Choroid plexus epithelial cell (primary cell): ENCODE measurements at places on chromosomes 3 and 15.

DNA sequence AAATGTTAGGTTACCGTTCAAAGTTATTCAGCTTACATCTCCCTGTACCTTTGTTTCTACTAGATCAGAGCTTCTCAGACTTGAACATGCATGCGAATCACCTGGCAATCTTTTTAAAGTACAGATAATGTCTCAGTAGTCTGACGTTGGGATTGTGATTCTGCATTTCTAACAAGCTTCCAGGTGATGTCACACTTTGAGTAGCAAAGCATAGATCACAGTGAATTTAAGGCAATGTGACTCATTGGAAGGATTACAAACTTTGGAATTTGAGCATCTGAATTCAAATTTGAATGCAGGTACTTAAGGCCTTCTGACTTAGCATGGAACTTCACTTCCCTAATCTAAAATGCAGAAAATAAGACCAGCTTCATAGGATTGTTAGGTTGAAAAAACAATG lies 10.8 kb upstream of the ZMAT3 start:
- DNase-seq, result no peak

DNA sequence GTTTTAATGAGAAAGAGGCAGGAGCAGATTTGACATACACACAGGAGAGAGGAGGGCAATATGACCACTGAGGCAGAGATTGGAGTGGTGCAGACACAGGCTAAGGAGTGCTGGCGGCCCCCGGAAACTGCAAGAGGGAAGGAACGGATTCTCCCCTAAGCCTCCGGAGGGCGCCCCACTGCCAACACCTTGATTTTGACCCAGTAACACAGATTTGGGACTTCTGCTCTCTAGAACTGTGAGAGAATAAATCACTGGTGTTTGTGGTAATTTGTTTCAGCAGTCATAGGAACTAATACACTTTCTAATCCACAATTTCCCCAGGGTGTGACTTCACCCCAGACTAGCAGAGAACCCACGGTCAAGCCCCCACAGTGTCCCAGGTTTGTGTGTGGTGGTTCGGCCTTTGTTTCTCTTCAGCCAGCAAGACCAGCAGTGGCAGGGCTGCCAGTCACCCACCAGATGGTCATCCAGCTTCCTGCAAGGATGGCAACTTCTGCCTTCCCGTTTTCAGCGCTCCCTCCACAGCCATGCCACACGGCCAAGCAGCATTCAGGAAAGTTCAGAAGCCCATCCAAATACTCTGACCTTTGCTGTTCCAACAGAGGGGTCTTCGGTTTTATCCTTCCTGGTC lies 23.6 kb upstream of the TSPAN3 start:
- DNase-seq, result no peak

GRCh38 chr3:35648347-35648746 lies 9.0 kb downstream of the ARPP21 start:
- peak; percentile 59 for DNase-seq

GRCh38 chr15:25910832-25911231 lies 47.7 kb upstream of the ATP10A start:
- no peak for DNase-seq

GRCh38 chr15:31964586-31965307 lies 65.6 kb upstream of the CHRNA7 start:
- DNase-seq, result no peak

DNA sequence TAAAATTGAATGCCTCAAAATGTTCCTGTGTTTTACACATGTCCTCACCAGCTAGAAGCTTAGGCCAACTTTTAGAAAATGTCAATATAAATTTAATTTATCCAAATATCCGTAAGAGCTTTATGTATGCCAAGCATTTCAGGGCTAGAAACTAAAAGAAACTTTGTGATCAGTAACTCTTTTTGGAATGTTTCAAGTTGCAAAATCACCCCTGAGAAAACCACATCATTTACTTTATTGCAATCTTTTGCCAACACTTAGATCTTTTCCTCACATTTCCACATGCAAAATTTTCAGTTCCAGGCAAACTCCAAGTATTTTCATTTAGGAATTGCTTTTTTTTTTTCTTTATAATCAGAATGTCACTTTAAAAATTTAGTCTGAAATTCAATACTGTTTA lies 20.1 kb upstream of the IGF1R start:
- DNase-seq, result no peak

DNA sequence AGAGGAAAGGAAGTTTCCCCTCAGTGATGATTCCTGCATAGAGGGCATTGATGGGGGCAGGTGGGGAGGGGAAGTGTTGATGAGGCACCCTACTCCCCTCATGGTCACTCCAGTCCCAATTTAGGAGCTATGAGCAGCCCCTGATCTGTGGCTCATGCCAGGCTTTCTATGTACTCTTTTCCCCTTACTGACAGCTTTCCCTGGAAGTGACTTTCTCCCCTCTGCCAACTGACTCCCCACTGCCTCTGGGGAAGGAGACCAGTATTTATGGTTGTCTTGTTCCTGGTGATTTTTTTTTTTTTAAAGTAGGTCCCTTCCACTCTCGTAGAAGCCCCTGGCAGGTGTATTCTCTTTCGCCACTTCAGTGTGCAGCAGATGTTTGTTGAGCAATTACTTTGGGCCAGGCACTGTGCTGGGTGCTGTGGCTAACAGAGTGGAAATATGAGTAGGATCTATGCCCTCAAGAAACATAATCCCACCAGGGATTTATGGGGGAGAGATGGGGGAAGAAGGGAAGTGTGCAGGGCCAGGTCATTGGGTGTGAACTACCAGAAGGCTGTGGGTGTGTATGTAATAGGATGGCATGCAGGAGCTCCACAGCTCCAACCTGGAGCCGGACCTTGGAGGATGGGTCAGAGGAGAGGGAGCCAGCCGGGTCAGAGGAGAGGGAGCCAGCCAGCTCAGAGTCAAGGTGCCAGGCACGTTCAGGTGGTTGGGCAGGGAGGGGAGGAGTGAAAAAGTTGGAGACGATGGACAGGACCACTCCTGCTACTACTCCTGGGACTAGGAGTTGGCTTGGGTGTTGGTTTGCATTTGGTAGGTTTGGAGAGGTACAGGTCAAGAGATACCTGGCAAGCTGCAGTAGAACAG lies 3.5 kb downstream of the SMAD6 start:
- DNase-seq, result no peak

- DNase-seq, result no peak
Measured at GRCh38 chr15:82646250-82647044, 716 bp downstream of the CPEB1 start.

DNA sequence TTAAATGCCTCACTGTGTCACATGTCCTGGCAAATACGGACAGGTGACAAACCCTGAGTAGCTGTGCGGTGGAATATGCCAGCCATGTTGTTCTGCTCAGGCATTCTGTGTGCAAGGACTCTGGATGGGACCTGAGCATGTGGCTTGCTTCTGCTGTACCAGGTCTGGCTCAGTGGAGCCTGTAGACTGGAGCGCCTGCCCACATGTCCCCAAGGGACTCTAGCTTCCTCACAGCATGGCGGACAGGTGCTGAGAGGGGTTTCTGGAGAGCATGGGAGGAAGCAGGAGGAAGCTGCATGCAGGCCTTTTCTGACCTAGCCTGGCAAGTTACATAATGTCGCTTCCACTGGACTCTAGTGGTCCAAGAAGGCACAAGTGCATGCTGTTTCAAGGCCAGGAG lies 96.3 kb downstream of the PLXNA1 start:
- DNase-seq, result no peak
